ENCODE measurements at places on chromosomes 2 and 18. TPM values are rescaled to one million over a fixed set of nuclear protein-coding genes. Genes with fewer than 3 reads are reported as not detected.
A peak's percentile ranks its signal among the peaks of the same experiment; 100 is the strongest.

Gene NYAP2
- total RNA-seq, result not detected

Gene CASP8
- total RNA-seq, result 8.8 TPM

Gene MTLN
- 25.5 TPM for total RNA-seq

Gene PDCL3
- total RNA-seq, result 32.3 TPM

Gene CHRND
- total RNA-seq, result not detected

Gene RHBDD1
- 16.1 TPM for total RNA-seq

Gene CFC1
- total RNA-seq, result not detected

Gene ABCB6
- total RNA-seq, result 26.6 TPM

GRCh38 chr2:216363221-216363620, 9.1 kb downstream of the MARCHF4 start:
- DNase-seq, result no peak

DNA sequence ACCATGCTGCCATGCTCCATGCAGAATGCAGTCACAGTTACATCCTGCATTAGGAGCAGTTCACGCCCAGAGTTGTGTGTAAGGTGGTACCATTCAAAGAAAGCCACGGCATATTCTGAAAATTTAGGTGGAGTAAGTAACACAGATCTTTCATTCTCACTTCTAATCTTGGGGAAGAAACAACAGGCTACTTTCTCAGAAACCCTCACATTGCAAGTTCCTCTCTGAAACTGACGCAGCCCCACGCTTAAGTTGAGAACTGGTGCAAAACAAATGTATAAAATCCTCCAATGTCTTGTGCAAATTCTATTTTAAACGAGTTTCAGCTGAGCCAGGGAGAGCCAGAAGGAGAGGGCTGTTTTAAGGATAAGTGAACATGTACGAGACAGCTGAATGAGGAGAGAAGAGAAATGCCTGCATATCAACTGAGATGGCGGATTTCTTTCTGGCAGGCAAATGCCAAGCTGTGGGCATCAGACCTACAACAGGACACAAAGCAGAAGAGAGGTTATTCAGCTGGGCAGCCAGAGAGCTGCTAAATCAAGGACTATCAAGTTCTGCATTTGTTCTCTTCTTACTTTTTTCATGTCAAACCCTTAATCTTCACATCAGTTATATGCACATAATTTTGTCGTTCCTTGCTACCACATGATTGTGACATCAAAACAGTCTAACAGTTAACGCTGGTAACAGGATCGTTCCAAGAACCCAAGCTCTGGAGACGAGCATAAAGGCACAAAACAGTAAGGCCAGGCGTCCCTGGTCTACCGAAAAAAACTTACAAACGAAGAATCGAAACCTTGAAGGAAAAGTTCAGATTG, 6.4 kb downstream of the ARL4C start:
- no peak for DNase-seq

GRCh38 chr2:66270247-66270646, 164.7 kb upstream of the MEIS1 start:
- no peak for DNase-seq

DNA sequence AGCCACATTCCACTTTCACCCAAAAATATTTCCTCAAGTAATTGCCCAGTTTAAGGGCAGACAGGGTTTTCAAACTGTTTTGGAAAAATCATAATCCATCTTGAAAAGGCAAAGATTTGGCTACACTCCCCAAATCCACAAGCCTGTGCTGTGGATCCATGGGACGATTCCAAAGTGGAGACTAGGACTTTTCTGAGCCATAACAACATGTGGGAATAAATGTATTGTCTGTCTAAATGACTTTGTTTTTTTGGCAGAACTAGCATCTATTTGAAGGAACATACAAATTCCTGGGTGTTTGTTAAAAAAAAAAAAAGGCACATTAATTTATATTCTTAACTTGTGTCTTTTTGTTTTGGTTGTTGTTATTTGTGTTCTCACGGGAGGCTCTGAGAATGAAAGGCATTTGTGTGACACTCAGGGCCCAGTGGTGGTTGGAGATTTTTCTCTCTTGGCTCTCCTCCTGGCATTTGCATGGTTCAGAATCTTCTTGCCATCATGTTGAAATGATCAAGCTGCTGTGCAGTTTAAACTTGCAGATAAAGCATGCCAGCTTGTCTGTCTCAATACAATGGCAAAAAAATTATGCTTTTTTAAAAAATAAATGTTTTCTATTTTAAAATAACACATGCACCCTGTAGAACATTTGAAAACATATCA, 277.4 kb downstream of the EN1 start:
- DNase-seq, result no peak

GRCh38 chr2:24576146-24576545, 85.1 kb downstream of the NCOA1 start:
- DNase-seq, result no peak

DNA sequence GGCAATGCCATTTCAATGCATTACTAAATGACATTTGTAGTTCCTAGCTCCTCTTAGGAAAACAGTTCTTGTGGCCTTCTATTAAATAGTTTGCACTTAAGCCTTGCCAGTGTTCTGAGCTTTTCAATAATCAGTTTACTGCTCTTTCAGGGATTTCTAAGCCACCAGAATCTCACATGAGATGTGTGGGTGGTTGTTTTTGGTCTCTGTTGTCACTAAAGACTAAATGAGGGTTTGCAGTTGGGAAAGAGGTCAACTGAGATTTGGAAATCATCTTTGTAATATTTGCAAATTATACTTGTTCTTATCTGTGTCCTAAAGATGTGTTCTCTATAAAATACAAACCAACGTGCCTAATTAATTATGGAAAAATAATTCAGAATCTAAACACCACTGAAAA, 45.3 kb downstream of the HADHB start:
- DNase-seq, result no peak

DNA sequence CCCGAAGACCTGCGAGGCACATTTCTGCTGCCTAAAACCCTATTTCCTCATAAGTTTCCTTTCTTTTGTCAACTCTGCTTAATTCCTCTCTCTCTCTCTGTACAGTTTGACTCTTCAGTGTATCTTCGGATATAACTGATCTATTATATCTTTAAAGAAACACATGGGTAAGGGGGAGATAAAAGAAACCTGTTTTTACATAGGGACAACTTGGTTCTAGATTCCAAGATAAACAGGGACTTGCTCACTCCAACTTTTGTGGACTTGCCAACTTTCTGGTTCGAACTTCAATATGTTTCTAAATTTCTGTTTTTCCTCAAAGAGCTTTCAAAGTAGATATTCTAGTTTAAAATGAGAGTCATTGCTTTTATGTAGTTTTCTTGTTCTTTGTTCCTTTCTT, 182.7 kb upstream of the EPC2 start:
- no peak for DNase-seq

DNA sequence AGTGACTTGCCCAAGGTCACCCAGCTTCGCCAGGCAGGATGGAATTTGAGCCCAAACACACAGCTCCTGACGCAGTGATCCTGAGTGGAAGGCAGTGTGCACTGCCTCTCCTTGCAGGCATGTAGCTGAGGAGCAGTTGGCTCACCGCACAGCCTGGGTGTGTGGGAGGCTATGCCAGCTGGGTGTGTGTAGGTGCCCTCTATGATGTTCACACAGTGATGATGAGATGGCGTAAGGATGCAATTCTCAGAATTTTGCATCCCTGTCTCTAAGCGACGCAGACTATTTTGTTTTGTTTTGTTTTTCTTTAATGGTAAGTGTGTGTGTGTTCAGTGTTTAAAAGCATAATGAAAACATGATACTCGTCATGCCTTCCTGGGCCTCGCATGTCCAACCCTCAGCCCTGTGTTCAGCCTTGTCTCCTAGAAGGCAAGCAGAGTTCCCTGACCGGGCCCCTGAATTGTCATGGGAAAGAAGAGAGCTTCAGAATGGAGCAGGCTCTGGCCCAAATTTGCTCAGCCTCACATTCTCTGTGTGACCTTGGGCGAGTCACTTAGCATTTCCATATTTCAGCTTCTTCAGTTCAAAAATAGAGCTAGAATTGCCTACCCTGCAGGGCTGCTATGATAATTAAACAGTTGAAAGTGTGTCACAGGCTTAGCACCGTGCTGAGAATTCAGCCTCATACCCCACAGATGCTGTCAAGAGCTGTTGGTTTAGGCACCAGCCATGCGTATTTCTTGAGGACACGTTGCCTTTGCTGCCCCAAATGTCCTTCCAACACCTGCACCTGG, 603.6 kb upstream of the RAB6C start:
- no peak for DNase-seq

- no peak for DNase-seq
Measured at GRCh38 chr2:185208261-185208660, 530.3 kb upstream of the FSIP2 start.

DNA sequence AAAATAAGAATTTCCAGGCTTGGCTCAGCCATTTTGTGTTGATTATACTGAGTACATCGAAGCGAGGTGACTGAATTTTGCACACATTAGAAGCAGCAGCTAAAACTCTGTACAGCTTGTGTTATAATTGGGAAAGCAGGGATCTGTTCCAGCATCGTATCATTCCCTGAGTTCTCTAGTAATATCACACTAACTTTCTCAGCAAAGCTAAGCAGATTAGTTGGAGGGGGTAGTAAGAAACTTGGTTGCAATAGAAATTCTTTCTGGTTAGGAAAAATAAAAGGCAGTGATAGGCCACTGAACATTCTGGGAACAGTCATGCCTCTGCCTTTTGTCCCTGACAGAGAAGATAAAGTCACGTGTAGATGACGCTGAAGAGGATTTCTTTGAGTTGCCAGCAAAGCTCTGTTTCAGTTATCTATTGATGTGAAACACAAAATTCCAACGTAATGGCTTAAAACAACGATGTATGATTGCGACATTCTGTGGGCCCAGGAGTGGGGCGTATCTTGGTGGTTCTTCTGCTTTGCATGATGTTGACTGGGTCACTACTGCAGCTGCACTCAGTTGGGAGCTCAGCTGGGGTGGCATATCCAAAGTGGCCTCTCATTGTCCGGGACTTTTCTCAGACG, 202.1 kb upstream of the MEX3C start:
- no peak for DNase-seq

- no peak for DNase-seq
Measured at GRCh38 chr2:82697231-82697630, 1761.8 kb downstream of the SUCLG1 start.

GRCh38 chr18:55775972-55776371, 188.0 kb upstream of the TCF4 start:
- DNase-seq, result no peak

DNA sequence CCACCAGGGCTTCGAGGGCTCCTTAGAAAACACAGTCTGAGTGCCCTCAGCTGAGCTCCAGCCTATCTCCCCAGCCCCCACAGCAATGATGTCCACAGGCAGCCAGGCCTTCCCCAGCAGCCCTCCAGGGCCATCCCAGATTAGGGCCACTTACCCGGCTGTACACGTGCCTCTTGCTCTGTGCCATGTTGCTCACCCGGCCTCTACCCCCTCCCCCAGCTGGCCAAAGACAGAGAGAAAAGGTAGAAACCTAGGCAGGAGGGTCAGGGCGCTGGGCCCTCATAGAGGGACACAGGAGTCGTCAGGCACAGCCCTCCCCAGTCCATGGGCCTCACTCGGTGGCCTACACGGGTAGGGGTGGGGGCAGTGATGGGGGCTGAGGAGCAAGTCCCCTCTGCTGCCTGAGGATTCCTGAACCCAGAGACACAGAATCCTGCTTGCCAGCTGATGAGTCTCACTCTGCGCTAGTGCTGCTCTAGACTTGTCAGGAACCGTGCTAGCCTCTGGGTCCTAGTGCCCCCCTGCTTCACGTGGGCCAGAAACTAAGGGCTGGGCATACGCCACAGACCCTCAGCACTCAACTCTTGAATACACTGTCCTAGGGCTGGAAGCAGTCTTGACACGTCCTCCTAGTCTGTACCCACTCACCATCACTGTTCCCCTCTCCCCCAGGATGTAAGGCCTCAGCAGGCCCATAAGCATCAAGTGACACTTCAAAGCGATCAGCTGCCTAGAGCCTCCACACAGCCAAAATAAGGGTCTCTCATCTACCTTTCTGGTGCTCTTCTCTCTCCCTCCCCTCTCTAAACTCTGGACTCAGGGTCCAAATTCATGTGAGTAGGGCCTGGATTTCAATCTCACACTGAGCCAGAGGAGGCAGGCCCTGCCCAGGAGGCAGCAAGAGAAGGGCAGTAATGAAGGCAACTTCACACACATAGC, at the start of gene DCTN1:
TSS of gene DCTN1 (minus strand) at position 461 of the 939 bp plus-strand sequence. CDS start at position 187, 274 bp downstream.
- peak; percentile 30 for DNase-seq

DNA sequence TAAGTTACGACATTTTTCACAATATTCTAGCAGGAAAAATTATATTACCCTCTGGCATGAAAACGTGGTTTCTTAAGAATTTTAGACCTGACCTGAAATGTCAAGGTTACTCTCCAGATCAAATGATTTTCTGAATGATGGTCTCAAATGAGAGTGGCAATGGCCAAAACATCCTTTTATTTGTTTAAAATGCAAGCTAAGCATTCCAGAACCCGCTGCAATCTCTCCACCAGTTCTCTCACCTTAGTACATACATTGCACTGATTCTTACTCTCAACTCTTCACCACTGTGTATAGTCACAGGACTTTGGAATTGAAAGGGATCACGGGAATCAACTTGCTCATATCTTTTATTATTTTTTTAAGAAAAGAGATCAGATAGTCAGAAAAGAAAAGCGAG, 391.6 kb upstream of the LRATD1 start:
- DNase-seq, result no peak

All from endothelial cell of umbilical vein (primary cell).